ENCODE measurements at places on chromosomes 3 and 15.

GRCh38 chr3:79514069-79514468 is 253.7 kb downstream of the ROBO1 start:
- DNase-seq, result no peak

GRCh38 chr3:177150970-177151627 is 46.2 kb downstream of the TBL1XR1 start:
- no peak for DNase-seq

DNA sequence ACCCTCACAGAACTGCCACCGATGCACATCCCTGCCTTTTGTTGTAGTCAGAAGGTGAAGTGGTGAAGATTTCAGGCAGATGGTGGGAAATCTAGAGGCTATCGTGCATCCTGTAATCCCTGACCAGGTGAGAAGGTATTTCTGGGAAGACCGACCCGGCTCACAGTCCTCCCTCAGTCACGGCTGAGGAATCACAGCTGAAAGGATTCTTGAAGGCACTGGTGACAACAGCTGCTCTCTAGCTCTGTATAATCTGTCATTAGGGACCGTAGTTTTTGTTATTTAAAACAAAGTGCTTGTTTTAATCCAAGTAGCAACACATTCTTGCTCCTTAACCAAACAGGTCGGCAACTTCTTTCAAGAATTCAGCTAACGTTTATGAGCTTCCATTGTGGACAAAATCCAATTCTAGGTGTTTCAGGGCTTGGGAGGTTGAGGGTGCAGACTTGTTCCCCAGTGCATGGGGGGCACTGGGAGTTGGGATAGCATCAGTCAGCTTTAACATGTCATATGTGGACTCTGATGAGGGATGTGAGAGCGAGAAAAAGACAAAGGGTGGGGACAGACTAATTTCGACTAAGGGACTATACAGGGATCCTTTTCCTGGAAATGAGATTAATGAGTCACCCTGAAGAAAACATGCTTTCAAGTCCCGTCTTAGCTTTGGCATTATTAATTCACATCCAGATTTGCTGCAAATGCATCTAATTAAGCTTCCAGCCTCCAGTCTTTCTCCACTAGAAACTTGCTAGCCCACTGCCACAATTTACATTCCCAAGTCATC is 141.0 kb upstream of the RASGRP1 start:
- DNase-seq, result no peak

DNA sequence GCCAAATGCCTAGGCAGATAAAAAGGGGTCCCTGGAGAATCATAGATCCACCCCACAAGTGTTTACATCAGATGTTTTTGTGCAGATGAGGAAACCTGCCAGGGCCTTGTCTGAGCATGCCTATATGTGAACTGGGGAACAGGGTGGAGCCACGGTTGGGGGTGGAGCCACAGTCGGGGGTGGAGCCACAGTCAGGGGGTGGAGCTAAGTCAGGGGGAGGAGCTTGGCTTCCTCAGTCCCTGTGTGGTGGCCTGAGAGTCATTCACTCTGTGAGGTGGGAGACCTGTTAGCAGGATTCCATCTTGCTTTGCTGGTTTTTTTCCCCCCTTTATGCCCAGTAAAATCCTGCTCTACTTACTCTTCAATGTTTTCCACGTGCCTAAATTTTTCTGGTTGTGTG is 57.8 kb upstream of the TGFBR2 start:
- no peak for DNase-seq

DNA sequence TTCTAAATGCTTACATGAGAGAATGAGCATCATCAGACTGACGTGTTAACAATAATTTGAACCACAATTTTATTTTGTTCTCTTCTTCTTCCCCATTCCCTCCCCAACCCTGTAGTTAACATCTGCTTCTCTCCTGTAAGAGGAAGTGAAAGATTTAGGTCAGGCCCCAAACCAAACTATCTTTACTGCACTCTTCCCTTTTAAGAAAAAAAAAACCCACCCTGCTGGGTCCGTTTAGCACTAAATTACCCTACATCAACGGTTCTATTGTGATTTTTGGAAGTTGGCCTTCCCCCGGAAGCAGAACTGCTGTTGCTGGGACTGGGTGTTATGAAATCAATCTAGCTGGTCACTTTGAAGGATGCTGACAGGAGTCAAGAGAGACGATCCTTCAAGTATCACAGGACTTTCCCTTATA is 49.4 kb downstream of the NFKBIZ start:
- DNase-seq, result no peak

DNA sequence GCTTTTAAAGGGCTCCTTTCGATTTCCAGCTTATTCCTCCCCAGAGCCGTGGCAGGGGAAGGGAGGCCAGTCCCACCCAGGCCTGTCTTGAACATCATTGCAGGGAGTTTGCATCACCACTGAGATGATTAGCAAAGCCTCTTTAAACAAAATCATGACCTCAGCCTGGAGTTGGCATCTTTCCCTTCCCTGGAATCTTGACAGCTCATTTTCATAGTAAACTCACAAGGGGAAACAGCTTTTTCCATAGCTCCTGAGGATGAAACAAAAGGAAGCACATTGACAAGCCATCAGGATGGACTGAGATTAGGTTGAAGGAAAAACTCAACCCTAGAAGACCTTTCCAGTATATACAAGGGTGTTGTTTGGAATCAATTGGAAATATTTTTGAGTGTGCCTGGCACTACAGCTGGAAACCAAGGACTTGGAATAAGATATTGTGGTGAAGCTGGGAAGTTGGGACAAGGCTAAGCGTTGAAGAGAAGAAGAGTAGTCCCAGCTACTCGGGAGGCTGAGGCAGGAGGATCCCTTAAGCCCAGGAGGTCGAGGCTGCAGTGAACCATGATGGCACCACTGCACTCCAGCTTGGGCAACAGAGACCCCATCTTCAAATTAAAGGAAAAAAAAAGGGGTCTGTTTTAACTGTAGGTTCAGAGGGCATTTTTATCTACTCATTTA is 3.1 kb upstream of the LARP6 start:
- DNase-seq, result no peak

- DNase-seq, result no peak
These were observed 1.8 kb downstream of the RBMS3 start for GRCh38 chr3:29282427-29283230.

GRCh38 chr15:36632226-36632625 is 52.8 kb downstream of the CDIN1 start:
- no peak for DNase-seq

DNA sequence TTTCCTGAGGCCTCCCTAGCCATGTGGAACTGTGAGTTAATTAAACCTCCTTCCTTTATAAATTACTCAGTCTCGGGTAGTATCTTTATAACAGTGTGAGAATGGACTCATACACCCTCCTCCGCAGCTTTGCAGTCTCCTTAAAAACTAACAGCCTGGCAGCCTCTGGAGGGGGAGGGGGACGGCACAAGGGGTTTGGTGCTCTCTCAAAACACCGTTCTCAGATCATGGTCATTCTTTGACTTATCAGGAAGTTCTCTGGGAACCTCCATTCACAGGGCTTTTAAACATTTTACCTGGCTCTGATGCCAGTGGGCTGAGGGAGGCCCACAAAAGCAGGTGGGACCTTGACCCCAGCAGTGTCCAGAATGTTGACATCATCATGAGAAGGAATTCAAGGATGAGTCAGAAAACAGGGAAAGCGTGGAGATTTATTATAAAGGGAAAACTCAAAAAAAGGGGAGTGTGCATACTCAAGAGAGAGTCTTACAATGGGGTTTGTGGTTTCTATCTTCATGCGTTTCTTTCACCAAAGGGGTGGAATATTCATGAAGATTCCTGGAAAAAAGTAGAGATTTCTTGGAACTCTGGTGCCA is 43.9 kb downstream of the ONECUT1 start:
- DNase-seq, result no peak

DNA sequence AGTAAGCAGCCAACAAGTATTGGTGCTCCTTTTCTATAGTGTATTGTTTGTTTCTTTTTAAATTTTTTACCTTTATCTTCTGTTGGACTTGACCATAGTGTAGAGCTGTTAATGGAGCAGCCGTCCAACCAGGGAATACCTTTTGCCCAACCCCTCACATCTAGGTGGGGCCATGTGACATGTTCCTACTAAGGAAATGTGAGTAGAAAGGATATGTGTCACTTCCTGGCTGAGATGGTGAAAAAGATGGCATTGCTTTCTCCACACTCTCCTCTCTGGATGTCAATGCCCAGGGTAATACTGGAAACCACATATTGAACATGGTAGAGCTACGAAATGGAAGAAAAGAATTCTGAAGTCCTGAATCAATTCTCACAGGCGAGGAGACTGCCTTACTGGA is 218.8 kb downstream of the TBL1XR1 start:
- no peak for DNase-seq

GRCh38 chr3:59535791-59536221 is 486.0 kb upstream of the CFAP20DC start:
- DNase-seq, result no peak

GRCh38 chr15:44712346-44713005 is 1.2 kb downstream of the B2M start:
- DNase-seq, result no peak

DNA sequence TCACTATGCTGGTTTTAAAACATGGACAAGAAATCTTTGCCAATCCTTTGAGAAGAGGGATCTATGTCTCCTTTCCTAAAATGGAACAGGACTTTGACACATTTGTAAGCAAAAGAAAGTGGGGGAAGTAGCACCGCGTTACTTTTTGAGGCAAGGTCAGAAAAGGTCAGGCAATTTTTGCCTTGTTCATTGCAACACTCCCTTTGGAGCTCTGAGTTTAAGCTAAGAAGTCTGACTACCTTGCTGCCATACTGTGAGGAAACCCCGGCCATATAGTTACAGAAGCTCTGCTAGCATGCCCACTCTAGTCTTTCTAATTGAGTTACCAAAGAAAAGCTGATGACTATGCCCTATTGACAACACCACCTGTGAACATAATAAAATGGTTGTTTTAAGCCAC is 1.4 kb downstream of the FAM227B start:
- no peak for DNase-seq

DNA sequence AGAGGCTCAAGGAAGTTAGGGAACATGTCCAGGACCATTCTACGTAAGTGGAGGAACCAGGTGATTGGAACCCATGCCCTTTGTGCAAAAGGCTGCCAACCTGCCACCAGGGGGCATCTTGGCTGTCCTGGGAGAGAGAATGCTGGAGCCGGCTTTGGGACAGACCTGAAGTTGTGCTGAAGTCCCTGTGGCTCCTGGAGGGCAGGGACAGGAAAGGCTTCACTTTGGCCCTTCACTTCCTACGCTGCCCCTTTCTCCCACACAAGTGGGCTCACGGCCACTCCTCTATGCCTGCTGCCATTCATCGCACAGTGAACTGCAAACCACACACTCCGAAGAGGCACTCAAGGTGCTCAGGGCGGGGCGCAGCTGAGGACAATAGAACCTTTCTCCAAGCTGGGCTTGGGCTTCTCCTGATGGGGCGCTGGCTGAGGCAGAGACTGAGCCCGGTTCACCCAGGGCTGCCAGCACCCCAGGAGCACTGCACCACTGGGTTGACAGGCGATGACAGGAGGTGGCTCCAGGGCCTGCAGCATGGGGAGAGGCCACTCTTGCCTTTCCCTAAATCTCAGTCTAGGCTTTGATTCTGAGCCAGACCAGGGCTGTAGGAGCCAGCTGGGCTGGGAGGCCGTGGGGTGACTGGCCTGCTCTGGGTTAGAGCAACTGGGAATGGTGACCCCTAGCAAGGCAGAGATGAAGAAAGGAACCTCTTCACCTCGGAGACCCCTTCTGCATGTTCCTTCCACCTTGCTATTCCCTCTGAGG is 8.4 kb downstream of the SHF start:
- no peak for DNase-seq

GRCh38 chr15:93488296-93488713 is 399.3 kb upstream of the RGMA start:
- DNase-seq, result no peak

DNA sequence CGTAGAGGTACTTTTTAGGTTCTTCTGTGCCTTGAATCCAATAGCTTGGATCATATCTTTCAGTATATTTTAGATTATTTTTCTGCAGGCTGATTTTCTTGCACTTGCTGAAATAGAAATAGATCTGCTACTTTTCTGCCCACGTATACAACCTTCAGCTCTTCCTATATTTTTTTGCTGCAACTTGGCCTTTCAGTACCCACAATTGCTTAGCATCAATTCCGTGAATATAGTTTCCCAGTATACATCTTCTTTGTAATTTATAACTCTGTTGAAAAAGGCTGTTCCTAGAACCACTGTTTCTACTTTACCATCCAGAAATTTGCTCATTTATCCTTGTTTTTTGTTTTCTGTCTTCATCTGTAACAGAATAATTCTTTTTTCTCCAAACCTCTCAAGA is 36.2 kb downstream of the GTF2E1 start:
- DNase-seq, result no peak

GRCh38 chr3:28036599-28037575 is 204.5 kb upstream of the CMC1 start:
- no peak for DNase-seq

- no peak for DNase-seq
These were observed 54.4 kb upstream of the EHHADH start for GRCh38 chr3:185308126-185308754.

DNA sequence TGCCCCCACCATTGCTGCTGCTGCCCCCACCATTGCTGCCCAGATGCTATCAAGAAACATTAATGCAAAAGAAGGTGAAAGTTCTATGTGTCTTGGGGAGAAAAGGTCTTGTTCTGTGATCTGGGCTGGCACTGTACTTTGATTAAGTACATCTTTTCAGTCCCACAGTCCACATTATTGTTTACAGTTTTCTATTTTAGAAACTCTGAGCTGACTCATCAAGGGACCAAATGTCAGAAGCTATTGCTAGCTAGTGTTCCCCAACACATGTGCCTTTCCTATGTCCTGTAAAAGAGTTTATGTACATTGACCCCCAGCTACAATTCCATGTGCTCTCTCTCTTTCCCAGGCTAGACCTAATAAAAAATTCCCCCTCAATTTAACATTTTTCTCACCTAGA is 264.7 kb upstream of the NECTIN3 start:
- DNase-seq, result no peak

- no peak for DNase-seq
These were observed 463.9 kb downstream of the MFSD1 start for GRCh38 chr3:159265705-159266104.

- DNase-seq, result no peak
These were observed 32.3 kb downstream of the TSPAN3 start for GRCh38 chr15:77038312-77039216.
